ENCODE measurements at places on chromosomes 6 and 20.
A peak's percentile ranks its signal among the peaks of the same experiment; 100 is the strongest.

GRCh38 chr6:39128106-39128505 lies 13.1 kb upstream of the SAYSD1 start:
- peak; percentile 28 for DNase-seq
- no peaks in the 10 kb centered on the region for H3K36me3 ChIP-seq
- H3K4me1 ChIP-seq, result no peaks in the 10 kb centered on the region
- H3K27ac ChIP-seq, result no peak overlapping the region

DNA sequence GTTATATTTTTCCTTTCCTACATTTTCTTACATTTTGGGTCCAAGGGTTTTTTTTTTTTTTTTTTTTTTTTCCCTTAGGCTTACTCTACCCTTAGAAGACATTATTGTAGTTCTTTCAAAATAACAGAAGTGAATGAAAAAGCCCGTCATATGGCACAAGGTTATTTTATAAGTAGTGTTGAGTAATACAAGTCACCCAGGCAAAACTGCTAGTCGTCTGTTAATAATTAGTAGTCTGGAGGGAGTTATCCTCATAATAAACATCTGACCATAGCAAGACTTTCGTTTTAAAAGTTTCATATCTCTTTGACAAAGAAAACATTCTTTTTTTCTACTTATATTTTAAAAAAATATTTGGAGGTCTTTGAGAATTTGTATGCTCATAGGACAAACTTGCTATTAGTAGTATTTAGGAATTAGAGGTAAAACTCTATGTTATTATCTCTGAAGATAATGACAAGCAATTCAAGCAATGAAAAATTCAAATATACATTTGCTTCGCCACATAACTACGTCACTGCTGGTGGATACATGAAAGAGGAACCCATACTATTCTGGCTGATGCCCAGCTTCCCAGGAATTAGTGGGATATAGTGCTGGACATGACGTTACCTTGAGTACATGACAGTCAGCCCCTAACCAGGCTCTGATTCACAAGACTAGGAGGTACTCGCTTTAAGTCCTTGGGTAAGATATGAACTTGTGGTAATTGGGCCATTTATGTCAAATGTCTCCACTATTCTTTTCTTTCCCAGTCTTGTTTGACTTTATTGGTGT lies 532.8 kb downstream of the GRIK2 start:
- no peak overlapping the region for H3K27ac ChIP-seq
- no peaks in the 10 kb centered on the region for H3K27me3 ChIP-seq
- DNase-seq, result peak; percentile 13
- H3K4me1 ChIP-seq, result no peaks in the 10 kb centered on the region
- no peaks in the 10 kb centered on the region for H3K36me3 ChIP-seq
- no peak overlapping the region for H3K4me3 ChIP-seq

- peak overlapping the region; percentile 51 for H3K4me3 ChIP-seq
- no peaks in the 10 kb centered on the region for H3K27me3 ChIP-seq
- peaks cover 43% of the 10 kb centered on the region for H3K4me1 ChIP-seq
- DNase-seq, result peak; percentile 94
Measured at GRCh38 chr6:160978141-160978901, 13.2 kb upstream of the MAP3K4 start.

GRCh38 chr6:47788498-47788884 lies 6.7 kb downstream of the OPN5 start:
- peak overlapping the region; percentile 33 for H3K4me3 ChIP-seq
- no peaks in the 10 kb centered on the region for H3K4me1 ChIP-seq
- H3K27me3 ChIP-seq, result peaks cover 46% of the 10 kb centered on the region
- peak; percentile 7 for DNase-seq
- no peak overlapping the region for H3K27ac ChIP-seq
- no peaks in the 10 kb centered on the region for H3K36me3 ChIP-seq

- H3K4me1 ChIP-seq, result no peaks in the 10 kb centered on the region
- no peak for DNase-seq
- H3K27me3 ChIP-seq, result no peaks in the 10 kb centered on the region
- H3K36me3 ChIP-seq, result no peaks in the 10 kb centered on the region
- no peak overlapping the region for H3K4me3 ChIP-seq
Measured at GRCh38 chr6:98324446-98324845, 509.9 kb upstream of the POU3F2 start.

GRCh38 chr6:26299286-26300042 lies 65.5 kb upstream of the BTN3A2 start:
- no peaks in the 10 kb centered on the region for H3K36me3 ChIP-seq
- H3K4me3 ChIP-seq, result no peak overlapping the region
- H3K27me3 ChIP-seq, result no peaks in the 10 kb centered on the region
- no peak overlapping the region for H3K27ac ChIP-seq
- peaks cover 15% of the 10 kb centered on the region for H3K4me1 ChIP-seq
- no peak for DNase-seq

- H3K36me3 ChIP-seq, result no peaks in the 10 kb centered on the region
- no peaks in the 10 kb centered on the region for H3K27me3 ChIP-seq
- H3K4me3 ChIP-seq, result no peak overlapping the region
- DNase-seq, result no peak
- H3K27ac ChIP-seq, result no peak overlapping the region
- H3K4me1 ChIP-seq, result peaks cover 13% of the 10 kb centered on the region
Measured at GRCh38 chr20:32112841-32113240, 3.3 kb downstream of the TM9SF4 start.

GRCh38 chr6:20811109-20811761 lies 277.0 kb downstream of the CDKAL1 start:
- peaks cover 3% of the 10 kb centered on the region for H3K36me3 ChIP-seq
- H3K4me1 ChIP-seq, result peaks cover 25% of the 10 kb centered on the region
- no peaks in the 10 kb centered on the region for H3K27me3 ChIP-seq

DNA sequence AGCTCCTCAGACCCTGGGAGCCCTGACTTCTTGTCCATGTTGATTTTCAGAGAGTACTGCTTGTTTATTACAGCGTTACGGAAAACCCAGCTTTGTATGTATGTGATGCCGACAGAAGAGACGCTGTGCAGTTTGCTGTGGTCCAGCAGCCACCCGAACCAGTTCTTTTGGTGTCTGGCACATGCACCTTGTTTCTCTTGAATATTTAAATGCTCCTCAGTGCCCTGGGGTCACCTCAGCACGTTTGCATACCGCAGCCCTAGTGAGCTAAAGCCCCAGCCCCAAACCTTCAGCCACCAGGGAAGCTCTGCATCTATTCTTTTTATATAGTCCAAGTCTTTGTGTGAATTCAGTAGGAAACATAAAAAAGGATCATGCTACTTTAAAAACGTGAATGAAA lies 39.9 kb downstream of the AFDN start:
- DNase-seq, result no peak
- no peaks in the 10 kb centered on the region for H3K27me3 ChIP-seq
- no peaks in the 10 kb centered on the region for H3K4me1 ChIP-seq
- no peak overlapping the region for H3K27ac ChIP-seq

GRCh38 chr6:5351552-5352210 lies 90.4 kb downstream of the FARS2 start:
- H3K27me3 ChIP-seq, result no peaks in the 10 kb centered on the region
- no peak overlapping the region for H3K27ac ChIP-seq
- no peak for DNase-seq
- no peaks in the 10 kb centered on the region for H3K4me1 ChIP-seq

GRCh38 chr6:71107911-71108420 lies 151.1 kb upstream of the B3GAT2 start:
- peak overlapping the region; percentile 50 for H3K27ac ChIP-seq
- peak overlapping the region; percentile 61 for H3K4me3 ChIP-seq
- no peaks in the 10 kb centered on the region for H3K36me3 ChIP-seq

- peak; percentile 69 for DNase-seq
- H3K27me3 ChIP-seq, result no peaks in the 10 kb centered on the region
- no peaks in the 10 kb centered on the region for H3K36me3 ChIP-seq
- H3K4me3 ChIP-seq, result no peak overlapping the region
- no peaks in the 10 kb centered on the region for H3K4me1 ChIP-seq
- no peak overlapping the region for H3K27ac ChIP-seq
Measured at GRCh38 chr6:97394160-97394748, 111.2 kb upstream of the MMS22L start.

GRCh38 chr20:37755665-37756064 lies 61.8 kb downstream of the CTNNBL1 start:
- no peaks in the 10 kb centered on the region for H3K36me3 ChIP-seq
- H3K4me3 ChIP-seq, result no peak overlapping the region
- no peaks in the 10 kb centered on the region for H3K4me1 ChIP-seq
- no peaks in the 10 kb centered on the region for H3K27me3 ChIP-seq

DNA sequence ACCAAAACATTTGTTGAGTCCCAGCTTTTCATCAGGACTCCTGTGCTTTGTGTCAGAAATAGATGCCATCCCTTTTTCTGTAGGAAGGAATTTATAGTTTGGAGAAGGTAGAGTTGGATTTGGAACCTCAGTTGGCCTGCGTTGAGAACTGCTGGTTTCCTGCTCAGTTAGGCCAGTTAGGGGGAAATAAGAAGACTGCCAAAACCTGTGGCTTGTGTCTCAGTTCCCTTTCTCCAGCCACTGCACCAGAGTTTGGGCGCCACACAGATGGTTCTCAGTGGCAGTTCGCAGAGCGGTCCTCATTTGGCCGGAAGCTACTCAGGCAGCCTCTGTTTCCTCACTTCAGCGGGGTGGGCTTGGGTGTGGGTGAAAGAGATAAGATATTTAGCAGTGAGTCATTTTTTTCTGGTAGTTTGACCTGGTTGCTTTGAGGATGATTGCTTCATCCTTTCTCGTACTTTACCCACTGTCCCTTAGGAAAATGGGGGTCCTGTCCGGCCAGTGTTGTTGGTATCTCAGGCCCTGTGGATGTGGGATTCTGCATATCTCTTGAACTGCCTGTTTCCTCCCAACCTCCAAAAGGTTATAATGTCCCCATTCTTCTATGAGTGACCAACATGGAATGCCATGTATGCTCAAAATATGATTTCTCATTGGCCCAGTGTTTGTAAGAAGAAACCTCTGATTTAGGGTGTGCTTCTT lies 53.7 kb downstream of the JARID2 start:
- H3K4me1 ChIP-seq, result peaks cover 40% of the 10 kb centered on the region
- no peak overlapping the region for H3K4me3 ChIP-seq
- peak overlapping the region; percentile 22 for H3K27ac ChIP-seq
- no peaks in the 10 kb centered on the region for H3K36me3 ChIP-seq

GRCh38 chr6:14118091-14118439 lies 493 bp downstream of the CD83 start:
- peaks cover under 1% of the 10 kb centered on the region for H3K4me1 ChIP-seq
- H3K27ac ChIP-seq, result no peak overlapping the region
- no peaks in the 10 kb centered on the region for H3K27me3 ChIP-seq

GRCh38 chr20:1426231-1426849 lies 33.5 kb upstream of the FKBP1A start:
- no peaks in the 10 kb centered on the region for H3K27me3 ChIP-seq
- no peak overlapping the region for H3K27ac ChIP-seq
- no peaks in the 10 kb centered on the region for H3K36me3 ChIP-seq
- no peak for DNase-seq
- 0 out of 2 replicates have a peak, but pooled peaks cover 9% of the 10 kb centered on the region for H3K4me1 ChIP-seq

DNA sequence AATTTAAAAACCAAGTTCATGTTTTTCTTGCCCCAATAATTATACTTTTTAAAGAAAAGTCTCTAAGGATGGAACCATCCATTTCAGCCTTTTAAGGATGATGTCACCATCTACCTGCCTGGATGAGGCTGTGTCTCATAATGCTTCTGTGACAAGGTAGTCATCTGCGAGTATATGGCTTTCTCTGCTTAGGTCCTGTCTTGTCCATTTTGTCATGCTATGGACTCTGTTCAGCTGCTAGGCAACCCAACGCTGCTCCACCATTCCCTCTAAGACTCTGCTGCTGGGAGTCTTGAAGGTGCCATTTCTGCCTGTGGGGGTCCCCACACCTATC lies 459.8 kb upstream of the RUNX2 start:
- no peaks in the 10 kb centered on the region for H3K36me3 ChIP-seq
- no peak for DNase-seq
- H3K27me3 ChIP-seq, result no peaks in the 10 kb centered on the region
- H3K27ac ChIP-seq, result no peak overlapping the region
- H3K4me3 ChIP-seq, result no peak overlapping the region

DNA sequence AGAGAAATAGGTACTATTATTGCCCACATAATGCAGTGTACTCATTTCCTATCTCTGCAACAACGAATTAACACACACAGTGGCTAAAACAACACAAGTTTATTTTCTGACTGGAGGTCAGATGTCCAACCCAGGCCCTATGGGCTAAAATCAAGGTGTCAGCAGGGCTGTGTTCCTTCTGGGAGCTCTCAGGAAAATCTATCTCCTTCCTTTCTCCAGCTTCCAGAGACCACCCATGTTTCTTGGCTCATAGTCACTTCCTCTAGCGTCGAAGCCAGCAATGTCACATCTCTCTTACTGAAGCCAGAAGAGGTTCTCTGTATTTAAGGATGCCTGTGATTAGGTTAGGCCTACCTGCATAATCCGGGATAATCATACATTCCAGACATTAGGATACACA lies 60.9 kb upstream of the TOP1 start:
- H3K27ac ChIP-seq, result no peak overlapping the region
- H3K4me3 ChIP-seq, result no peak overlapping the region
- no peak for DNase-seq
- no peaks in the 10 kb centered on the region for H3K36me3 ChIP-seq
- 0 out of 2 replicates have a peak, but pooled peaks cover 5% of the 10 kb centered on the region for H3K4me1 ChIP-seq
- no peaks in the 10 kb centered on the region for H3K27me3 ChIP-seq

DNA sequence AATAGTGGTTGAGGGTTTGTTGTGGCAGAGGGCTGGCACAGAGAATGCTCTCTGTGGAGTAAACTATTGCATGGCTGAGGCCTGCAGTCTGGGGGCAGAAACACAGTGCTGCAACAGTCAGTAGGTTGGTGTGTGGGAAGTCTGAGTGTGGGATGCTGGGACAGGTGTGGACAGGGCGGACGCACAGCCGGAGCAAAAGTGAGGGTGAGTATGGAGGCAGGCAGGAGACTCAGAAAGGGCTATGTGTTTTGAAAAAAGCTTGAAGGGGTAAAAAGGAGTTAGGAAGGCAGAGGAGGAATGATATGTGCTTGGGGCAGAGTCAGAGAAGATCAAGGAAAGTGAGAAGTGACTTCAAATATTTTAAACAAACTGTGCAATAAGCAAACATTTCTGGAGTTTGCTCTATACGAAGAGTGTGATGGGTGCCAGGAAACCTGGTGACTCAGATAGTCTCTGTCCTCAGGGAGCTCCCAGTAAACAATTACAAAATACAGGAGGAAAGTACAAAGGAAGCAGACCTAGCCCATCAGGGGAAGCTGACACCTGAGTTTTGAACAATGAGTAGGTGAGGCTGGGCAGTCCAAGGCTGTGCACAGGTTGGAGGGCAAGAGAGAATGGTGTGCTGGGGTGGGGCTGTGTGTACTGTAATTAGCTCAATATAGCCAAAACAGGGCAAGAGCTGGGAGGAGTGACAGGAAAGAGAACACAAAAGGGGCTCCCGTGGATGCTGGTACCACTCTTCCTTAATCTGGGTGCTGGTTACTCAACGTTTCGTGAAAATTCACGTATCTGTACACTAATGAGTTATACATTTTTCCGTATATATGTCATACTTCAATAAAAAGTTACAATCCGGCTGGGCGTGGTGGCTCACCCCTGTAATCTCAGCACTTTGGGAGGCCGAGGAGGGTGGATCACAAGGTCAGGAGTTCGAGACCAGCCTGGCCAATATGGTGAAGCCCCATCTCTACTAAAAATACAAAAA lies 55.2 kb downstream of the PIGU start:
- DNase-seq, result peak; percentile 70
- H3K36me3 ChIP-seq, result no peaks in the 10 kb centered on the region
- H3K4me3 ChIP-seq, result no peak overlapping the region
- no peak overlapping the region for H3K27ac ChIP-seq

GRCh38 chr6:101840100-101840499 lies 446.6 kb downstream of the GRIK2 start:
- H3K27me3 ChIP-seq, result no peaks in the 10 kb centered on the region
- no peak overlapping the region for H3K4me3 ChIP-seq
- no peaks in the 10 kb centered on the region for H3K36me3 ChIP-seq
- H3K27ac ChIP-seq, result no peak overlapping the region
- H3K4me1 ChIP-seq, result no peaks in the 10 kb centered on the region

- no peak for DNase-seq
- H3K36me3 ChIP-seq, result peaks cover 7% of the 10 kb centered on the region
- no peak overlapping the region for H3K4me3 ChIP-seq
- no peak overlapping the region for H3K27ac ChIP-seq
Measured at GRCh38 chr6:166469426-166469961, 86.8 kb upstream of the MPC1 start.

Measured in GM23248 (cell line).